COR-L47 (cell line): ENCODE measurements at places on chromosomes 11 and 22.
A peak's percentile ranks its signal among the peaks of the same experiment; 100 is the strongest.

- no peak for DNase-seq
Measured at GRCh38 chr22:25386538-25386884, 167.1 kb downstream of the CRYBB2 start.

GRCh38 chr11:81237139-81237538 is 1496.5 kb downstream of the FAM181B start:
- DNase-seq, result peak; percentile 15

DNA sequence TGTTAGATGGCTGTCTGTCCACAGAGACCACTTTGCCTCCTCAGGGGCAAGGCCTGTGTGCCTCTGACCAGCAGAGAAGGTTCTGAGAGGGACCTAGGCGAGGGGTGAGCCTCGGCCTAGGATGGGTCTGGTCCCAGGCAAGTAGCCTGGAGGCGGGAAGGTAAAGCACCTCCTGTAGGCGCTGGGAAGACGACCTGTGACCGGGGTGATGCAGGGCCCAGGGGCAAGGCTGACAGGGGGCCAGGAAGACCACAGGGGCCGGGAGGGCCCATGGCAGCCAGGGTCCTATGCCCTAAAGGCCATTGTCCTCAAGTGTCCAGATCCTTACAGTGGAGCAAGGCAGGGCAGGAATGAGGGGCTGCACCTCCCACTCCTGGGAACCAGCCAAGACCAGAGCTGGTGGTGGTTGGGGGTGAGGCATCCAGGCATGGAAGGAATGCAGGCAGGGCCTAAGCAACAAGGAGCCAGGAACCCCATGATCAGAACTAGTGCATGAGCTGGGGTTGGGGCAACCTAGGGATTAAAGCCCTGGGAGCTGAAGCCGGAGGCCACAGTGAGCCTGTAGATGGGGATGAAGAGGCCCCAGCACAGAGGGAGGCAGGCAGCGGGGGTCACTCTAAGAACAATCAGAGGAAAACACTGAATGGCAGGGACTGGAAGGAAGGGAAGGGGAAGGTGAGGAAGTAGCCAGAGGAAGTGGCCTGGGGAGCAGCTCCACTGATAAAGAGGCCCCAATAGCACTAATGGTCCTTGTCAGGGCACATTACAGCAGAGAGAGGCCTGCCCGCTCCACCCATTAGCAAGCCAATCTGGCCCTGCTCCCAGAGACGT is 32.9 kb upstream of the KLHL35 start:
- DNase-seq, result no peak

GRCh38 chr11:113179181-113179704 is 135.1 kb upstream of the TTC12 start:
- DNase-seq, result peak; percentile 71

GRCh38 chr11:111840143-111840542 is 31.2 kb downstream of the ALG9 start:
- DNase-seq, result no peak

DNA sequence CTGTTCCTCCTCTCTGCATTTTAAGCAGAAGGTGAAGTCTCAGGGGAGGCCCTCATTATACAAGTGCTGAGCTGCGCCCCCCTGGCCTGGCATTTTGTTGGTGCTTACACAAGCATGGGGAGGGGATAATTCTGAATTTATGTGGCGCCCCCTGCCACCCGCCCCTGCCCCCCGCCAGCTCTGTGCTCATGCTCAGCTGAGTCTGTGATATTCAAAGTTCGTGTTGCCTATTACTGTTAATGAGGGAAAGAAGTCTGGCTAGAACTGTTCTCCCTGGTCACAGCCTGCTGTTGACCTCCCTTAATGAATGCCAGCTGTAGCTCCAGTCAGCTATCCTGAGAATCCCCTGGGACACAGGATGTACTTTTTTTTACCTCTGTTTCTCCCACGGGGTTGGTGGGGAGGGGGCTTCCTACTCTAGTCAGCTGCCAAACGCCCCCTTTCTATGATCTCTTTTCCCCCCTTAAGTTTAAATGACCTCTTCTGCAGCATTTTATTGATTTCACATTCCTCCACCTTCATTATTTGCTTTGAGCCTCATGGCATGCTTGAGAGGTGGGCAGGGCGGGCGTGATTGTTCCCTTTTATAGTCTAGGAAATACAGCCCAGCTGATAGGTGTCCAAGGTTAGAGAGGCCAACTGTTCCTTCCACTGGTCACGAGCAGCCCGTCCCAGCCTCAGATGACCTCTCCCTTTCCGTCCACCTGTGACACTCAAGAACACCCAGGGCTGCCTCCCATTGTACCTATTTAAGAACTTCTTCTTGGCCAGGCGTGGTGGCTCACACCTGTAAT is 12.2 kb downstream of the USP2 start:
- no peak for DNase-seq

DNA sequence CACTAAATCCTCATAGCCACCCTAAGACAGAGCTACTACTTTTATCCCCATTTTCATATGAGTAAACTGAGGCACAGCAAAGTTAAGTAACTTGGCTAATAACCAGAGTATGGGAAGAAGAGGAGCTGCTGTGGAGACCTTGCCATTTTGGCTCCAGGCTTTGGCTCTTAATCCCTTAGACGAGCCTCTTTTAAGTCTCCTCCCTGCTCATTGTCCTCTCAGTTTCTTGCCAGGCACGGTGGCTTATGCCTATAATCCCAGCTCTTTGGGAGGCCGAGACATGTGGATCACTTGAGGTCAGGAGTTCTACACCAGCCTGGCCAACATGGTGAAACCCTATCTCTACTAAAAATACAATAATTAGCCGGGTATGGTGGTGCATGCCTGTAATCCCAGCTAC is 78.6 kb downstream of the PRR5L start:
- no peak for DNase-seq

DNA sequence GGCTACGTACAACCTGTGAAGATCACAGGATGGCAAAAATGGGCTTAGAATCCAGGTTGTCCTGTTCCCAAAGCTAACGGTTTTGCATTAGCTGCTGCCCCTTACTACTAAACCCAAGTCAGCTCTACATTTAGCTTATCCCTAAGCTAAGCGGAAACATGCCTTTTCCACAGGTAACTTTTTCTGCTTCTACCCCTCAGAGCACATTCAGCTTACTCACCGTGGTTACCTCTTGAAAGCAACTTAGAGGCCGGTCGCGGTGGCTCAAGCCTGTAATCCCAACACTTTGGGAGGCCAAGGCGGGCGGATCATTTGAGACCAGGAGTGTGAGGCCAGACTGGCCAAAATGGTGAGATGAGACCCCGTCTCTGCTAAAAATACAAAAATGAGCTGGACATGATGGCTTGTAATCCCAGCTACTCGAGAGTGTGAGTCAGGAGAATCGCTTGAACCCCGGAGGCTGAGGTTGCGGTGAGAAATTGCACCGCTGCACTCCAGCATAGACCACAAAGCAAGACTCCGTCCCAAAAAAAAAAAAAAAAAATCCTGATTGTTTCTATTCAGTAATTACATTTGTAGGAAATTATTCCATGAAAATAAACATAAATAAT is 790 bp upstream of the TMEM41B start:
- DNase-seq, result no peak

GRCh38 chr11:108852701-108853100 is 187.8 kb downstream of the DDX10 start:
- DNase-seq, result no peak

DNA sequence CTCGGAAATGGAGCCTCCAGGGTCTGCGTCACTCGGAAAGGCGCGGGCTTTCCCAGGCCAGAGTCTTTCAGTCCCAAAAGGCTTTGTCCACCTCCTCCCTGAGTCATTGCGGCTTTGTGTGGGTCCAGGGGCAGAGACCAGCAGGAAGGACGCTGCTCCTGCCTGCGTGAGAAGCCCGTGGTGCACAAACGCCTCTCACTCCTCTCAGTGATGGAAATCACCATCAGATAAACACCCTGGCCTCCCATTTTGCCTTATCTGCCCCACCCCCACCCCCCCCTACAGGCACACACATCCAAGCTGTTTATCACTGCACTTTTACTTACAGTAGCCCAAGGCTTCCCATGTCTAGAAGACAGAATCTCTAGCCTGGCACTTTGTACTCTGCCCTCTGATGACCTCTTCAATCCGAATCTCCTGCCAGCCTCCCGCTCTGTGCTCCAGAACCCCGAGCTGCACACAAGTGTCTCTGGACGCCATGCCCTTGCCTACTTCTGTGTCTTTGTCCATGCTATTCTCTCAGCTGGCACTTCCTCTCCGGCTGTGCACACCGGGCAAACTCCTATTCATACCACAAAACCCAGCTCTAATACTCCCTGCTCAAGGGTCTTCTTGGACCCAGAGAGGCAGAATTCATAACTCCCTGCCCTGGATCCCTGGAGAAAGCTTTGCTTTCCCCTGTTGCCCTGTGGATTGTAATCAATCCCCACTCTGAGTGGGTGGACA is 954.6 kb downstream of the TBC1D22A start:
- no peak for DNase-seq

DNA sequence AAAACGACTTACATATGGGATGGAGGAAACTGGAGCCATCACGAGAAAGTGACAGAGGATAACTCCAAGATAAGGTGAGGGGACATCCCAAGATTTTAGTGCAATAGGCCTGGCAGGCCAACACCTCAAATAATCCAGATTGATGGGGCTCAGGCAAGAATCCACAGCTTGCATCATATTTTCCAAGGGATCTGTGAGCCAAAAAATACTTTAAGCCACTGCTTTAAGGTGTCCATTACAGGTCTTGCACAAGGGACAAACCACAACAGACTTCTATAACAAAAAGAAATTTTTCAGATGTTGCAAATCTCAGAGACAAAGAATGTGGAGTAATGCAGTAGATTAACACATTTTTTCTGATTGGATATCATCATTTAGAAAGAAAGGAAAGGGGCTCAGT is 45.6 kb downstream of the DENND5A start:
- no peak for DNase-seq

DNA sequence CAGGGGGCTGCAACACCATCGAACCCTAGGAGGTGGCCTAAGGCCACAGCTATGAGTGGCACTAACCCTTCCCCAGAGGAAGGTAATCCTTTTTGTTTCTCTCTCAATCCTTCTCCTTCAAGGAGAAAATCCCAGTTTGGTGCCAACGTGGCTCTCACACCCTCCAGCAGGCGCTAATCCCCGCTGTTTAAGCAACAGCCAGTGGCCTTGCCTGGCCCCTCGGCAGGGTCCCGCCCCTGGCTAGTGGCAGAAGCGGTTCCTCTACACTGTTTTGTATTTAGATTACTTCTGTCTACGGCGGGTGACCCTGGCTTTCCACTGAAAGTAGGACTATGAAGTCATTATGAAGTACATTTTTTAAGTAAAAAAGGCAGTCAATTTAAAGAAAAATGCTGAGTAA is 15.5 kb downstream of the GNAZ start:
- no peak for DNase-seq

- DNase-seq, result no peak
Measured at GRCh38 chr11:2453436-2453835, 8.6 kb downstream of the KCNQ1 start.

DNA sequence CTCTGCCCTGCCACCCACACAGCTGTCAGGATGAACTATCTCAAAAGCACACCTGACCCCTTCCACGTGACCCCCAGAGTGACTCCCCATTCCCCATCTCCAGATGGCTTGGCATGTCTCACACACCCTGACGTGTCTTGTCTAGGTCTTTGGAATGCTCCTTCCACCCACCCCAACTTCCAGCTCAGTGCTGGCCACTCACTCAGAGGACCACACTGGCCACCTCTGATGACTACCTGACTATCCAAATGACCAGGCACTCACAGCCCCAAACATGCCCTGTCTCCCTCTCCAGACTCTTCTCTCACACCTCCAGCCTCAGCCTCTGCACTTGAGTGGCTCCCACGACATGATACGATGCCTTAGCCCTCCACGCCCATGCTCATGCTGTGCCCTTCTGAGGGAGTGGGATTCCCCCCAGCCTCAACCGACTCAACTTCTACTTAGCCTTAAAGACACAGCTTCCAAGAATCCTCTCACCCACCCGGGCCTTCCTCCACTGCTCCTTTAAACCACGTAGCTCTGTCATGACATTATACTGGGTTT is 259.4 kb downstream of the BUD13 start:
- no peak for DNase-seq

GRCh38 chr22:29071261-29072045 is 1.4 kb upstream of the KREMEN1 start:
- no peak for DNase-seq

- DNase-seq, result no peak
Measured at GRCh38 chr22:23685205-23685784, 5.5 kb upstream of the RGL4 start.

GRCh38 chr11:88359541-88359940 is 22.0 kb upstream of the CTSC start:
- no peak for DNase-seq

- DNase-seq, result no peak
Measured at GRCh38 chr22:35446365-35446764, 46.4 kb downstream of the MCM5 start.

DNA sequence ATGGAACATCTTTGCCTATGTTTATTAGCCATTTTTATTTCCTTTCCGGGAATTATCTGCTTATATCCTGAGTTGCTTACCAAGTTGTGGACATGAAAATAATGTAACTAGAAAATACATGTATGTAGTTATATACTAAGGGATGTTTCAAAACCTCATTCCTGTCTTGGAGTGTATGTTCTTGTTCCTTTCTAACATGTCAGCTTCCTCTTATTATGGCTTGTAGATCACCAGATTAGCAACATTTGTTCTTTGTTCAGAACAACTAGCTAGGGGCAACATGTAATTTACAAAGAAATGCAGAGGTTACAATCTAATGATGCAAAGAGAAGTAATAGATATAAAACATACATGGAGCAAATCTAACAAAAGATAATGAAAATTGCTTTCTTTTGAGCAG is 13.1 kb upstream of the TMEM123 start:
- DNase-seq, result no peak

DNA sequence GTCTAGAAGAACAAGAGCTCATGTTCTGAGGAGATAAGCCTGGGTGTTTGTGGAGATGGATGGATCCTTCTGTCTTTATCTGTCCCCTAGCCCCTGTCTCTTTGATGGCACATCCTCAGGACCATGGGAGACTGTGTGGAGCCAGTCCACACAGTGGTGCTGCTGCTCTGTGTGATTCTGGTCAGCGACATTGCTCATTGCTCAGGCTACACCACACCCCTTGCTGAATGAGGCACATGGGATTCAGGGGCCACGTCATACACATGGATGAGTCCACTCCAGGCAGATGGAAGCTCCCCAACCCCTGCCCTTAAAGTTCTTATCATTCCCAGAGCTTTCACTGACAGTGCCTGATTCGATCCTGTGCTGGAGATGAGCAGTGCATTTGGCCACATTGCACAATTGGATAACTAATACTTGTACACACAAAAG is 222.2 kb downstream of the NAV2 start:
- no peak for DNase-seq

GRCh38 chr11:78424334-78425270 is 7.0 kb upstream of the GAB2 start:
- DNase-seq, result no peak

DNA sequence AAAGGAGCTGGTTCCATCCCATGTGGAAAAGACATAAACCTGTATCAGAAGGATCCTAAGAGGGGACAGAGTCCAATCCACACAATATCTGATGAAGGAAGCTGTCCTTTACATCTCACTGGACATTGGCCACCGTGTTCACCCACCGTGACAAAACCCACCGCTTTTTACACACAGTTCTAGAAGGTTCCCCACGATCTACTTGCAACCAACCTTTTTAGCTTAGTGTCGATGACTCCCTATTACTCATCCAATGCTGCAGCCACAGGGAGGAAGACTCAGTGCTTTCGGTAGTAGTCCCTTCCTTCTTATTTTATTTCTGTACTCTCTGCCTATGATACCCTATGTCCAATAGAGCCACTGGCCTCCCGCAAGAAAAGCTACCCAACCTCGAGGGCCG is 65.4 kb downstream of the MAPK1 start:
- DNase-seq, result no peak

GRCh38 chr11:62427630-62428233 is 8.9 kb downstream of the SCGB1A1 start:
- DNase-seq, result no peak

GRCh38 chr11:396948-397548 is 3.0 kb downstream of the PKP3 start:
- DNase-seq, result no peak
